ENCODE measurements at places on chromosomes 1 and 21.

- DNase-seq = no peak
Measured at GRCh38 chr1:3066250-3066711, 2.7 kb upstream of the PRDM16 start.

DNA sequence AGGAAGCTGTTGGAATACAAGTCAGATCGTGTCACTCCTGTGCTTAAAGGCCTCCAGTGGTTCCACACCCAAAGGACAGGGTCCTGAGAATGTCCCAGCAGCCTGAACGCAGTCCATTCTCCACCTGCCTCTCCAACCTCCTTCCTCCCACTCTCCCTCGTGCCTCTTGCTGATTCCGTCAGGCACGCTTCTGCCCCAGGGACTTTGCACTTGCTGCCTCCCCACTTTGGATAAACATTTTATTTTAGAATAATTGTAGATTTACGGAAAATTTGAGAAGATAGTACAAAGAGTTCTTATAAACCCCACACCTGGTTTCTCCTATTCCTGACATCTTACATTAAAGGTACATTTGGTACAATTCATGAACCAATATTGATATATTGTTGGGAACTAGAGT, 28.4 kb upstream of the LDLRAP1 start:
- DNase-seq = no peak

GRCh38 chr21:14300074-14300473, 82.9 kb downstream of the HSPA13 start:
- DNase-seq = no peak

GRCh38 chr1:24948079-24948827, 18.2 kb upstream of the RUNX3 start:
- DNase-seq = no peak

DNA sequence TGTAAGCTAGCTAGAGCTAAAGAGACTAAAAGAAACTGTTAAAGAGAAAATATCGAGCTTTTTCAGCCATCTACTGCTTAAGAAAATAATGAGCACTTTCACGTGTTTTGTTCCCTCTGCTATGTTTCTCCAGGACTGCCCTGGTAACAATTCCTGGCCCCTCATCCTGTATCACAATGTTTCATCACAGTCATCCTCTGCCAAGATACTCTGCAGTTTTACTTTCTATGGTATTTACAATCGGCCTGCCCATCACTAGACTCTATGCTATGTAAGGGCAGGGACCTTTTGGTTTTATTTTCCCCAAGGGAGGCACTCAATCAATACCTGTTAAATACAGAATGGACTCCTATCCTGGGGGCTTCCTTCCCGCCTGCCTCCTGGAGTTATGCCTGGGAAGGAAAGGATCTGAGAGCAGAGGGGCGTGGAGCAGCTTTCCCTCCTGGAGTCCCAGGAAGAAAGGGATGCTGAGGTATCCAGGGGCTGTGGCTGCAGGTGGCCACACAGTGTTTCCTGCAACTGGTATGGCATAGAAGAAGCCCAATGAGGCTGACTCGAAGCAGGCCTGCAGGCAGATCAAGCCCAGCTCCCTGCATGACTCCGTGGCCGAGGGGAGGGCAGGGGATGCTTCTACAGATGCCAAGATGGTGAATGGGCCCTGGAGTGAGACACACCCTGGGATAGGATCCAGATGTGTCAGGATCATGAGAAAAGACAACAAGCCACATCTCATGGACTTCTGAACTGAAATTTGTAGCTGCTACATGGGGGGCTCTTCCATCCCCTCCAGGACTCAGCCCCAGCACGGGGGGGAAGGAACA, 52.9 kb downstream of the MATN1 start:
- DNase-seq = no peak

DNA sequence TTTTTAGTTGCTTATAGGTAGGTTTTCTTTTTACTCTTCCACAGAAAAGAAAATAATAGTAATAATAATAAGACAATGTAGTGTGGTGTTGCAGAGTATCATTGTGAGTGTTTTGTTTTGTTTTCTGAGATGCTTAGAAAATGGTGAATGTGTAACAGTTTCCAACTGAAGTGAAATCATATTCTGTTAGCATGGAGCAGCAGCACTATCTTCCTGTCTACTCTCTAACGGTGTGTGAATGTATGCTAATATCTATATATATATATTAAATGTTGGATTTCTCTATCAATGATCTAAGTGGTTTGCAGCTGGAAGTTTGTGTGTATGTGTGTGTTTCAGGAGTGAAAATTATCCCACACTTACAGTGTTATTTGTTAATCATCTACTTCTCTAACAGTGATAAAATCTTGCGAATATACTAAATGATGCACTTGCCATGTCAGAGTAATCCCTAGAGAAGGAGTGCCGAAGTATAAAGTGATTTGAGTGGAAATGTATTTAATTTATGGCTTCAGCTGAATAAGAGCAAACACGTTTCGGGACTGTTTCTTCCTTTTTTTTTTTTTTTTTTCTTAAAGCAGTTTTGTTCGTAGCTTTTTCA, 377 bp downstream of the SAMD13 start:
- DNase-seq = no peak

DNA sequence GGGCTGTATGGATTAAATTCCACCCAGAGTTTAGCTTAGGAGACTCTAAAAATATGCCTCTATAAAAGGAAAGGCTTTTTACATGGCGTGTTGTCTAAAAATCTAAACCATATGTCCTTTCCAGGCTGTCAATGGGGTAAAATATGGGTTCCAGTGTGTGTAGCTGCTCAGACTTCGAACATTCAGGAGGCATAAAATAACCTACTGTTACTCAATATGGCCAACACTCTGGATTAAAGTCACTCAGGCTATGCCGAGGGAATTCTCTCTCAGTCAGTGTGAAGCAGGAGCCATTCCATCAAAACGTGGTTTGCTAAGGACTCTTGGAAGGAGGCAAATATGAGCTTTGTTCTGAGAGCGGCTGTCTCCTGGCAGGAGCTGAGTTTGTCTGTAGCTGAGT, 135.3 kb downstream of the RUNX1 start:
- no peak for DNase-seq

- DNase-seq = no peak
Measured at GRCh38 chr1:210236840-210237409, 4.3 kb downstream of the SERTAD4 start.

GRCh38 chr1:218948446-218948845, 225.2 kb upstream of the LYPLAL1 start:
- DNase-seq = no peak

DNA sequence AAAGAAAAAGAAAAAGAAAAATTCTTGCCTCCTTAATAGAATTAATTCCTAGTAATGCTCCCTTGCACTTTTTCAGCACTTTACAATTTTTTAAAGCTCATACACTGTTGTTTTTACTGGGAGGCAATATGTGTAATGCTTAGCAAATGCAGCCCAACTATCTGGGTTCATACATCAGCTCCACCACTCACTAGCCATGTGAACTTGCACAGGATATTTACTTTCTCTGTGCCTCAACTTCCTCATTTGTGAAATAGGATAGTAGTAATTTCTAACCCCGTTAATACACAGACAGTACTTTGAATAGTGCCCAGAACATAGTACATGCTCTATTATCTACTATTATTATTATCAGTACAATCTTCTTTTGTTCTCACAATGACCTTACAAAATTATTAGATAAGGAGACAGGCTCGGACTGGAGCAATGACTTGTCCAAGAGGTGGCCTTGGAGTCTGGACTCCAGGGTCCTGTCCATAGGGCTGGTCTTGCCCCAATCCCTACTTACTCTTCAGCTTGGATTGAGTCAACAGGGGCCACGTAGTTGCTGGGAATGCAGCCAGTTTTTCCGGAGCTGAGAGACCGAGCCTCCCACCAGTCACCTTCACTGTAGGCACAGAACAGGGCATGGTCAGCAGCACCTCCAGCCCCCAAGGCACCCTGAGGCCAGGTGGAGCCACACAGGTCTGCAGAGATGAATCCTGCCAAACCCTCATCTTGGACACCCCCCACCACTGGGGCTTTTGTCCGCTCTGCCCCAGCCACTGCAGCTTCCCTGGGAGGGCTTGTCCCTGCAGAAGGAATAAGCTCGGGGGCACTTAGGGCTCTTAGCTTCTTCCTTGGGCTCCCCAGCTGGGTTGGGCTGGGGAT, 13.7 kb downstream of the FGR start:
- peak; percentile 76 for DNase-seq

GRCh38 chr1:215056584-215056983, 26.0 kb upstream of the KCNK2 start:
- DNase-seq = no peak

- DNase-seq = no peak
Measured at GRCh38 chr21:36080386-36080785, 10.6 kb downstream of the CBR1 start.

DNA sequence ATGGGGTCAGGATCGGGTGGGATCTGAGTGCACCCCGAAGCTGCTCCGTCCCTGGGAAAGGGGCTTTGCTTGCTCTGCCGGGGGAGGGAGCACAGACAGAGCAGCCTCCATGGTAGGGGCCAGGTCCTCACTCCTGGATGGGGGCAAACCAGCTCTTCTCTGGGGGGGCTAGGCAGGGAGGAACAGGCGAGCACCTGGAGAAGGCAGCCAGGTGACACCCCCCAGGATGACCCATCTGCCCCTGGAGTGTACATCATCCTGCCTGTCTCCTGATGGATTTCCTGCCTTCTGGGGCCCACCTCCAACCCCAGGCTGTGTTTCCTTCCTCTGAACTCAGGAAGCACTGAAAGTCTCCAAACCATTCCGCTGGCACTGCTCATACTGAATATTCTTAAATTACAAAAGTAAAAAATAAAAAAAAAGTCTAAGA, 248.0 kb downstream of the RHOU start:
- no peak for DNase-seq

GRCh38 chr1:79376106-79376505, 369.6 kb upstream of the ADGRL4 start:
- DNase-seq = no peak

- no peak for DNase-seq
Measured at GRCh38 chr1:30764939-30765555, 7.5 kb upstream of the LAPTM5 start.

GRCh38 chr1:225911191-225912130, 12.6 kb downstream of the PYCR2 start:
- peak; percentile 44 for DNase-seq

GRCh38 chr1:183922197-183922596, 115.3 kb downstream of the COLGALT2 start:
- no peak for DNase-seq

- DNase-seq = no peak
Measured at GRCh38 chr1:60035921-60036320, 37.6 kb downstream of the C1orf87 start.

GRCh38 chr1:201582705-201583442, 43.9 kb downstream of the NAV1 start:
- DNase-seq = no peak

- no peak for DNase-seq
Measured at GRCh38 chr1:69513601-69514000, 54.1 kb upstream of the LRRC7 start.

GRCh38 chr1:43304771-43305300, 4.1 kb downstream of the TIE1 start:
- DNase-seq = no peak

- no peak for DNase-seq
Measured at GRCh38 chr21:44666401-44667320, at the start of gene KRTAP12-2. TSS of gene KRTAP12-2 (minus strand) at chr21:44666927. CDS start at chr21:44666886, 41 bp downstream.

DNA sequence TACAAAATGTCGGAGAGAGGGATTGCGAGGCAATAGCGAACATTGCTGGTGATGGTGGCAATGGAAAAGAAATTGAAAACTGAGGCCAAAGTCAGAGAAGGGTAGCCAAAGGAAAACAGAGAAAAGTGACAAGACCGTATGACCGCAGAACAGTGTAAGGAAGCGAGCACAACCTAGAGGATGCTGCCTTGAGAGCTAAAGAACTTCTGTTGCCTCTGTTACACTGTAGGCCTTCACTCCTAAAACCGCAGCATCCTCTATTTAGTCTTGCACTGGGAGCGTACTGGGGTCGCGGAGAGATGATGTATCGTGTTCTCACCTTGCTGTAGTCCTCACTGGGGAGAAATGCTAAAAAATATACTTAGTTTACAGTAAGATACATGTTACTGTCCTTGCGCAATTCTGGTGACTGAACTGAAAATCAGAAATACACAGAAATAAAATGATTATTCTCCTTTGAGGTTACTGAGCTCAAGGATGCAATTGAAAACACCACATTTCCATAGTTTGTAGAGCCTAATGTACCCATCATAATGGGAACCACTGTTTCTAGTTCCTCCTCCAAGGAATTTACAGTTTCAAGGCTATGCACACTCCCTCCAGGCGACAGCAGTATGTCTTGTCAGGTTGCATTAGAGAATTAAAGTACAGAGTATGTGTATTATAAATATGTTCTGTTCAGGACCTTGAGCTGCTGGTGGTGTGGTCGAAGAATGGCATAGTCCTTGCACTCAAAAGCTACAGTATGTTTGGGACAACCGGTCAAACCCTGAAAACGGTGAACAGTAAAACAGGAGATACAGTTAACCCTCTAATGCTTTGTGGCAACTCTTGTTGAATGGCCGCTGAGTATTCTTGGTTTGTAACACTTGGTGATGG, 1.3 kb downstream of the NEK7 start:
- DNase-seq = no peak

DNA sequence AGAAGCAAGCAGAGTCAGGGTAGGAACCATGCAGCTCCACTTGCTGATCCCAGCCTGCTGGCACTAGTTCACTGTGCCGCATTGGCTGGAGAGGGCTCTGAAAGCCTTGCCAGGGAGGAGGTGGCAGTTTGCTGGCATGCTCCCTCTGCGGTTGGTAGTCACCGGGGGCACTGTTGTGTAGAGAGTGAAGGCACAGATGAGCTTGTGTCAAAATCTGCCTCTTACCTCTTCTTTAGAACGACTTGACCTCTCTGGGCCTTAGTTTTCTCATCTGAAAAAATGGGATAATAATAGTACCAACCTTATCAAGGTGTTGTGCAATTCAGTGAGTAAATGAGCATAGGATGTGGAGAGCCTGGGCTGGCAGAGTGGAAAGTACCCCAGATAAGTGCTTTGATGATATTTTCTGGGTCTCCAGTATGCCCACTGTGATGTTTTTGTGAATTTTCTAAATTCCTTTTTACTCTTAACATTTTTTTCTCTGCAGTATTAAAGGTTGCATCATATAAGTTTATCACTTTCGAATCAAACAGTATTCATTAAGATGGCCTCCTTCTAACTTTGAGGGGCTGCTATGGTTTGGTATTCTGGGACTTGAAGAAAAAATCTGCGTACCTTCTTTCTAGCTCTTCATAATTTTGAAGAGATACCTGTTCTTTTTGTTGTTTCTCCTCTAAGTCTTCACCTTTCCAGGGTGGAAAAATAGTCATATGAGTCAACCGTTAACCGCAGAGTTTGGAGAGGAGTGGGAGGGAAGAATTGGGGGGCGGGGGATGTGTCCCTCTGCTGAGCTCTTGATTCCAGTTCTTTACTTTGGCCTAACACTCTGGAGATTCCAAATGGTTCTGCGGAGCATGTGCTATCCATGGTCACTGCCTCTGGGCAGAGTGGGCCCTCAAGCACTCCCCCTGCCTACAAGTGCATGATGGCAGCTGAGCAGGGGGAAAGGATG, 26.8 kb downstream of the SZRD1 start:
- no peak for DNase-seq

- DNase-seq = no peak
Measured at GRCh38 chr21:42146273-42146805, 72.6 kb upstream of the ABCG1 start.

GRCh38 chr1:154663471-154664060, 55.6 kb upstream of the ADAR start:
- DNase-seq = no peak
